Mesothelial cell of epicardium (in vitro differentiated cells): ENCODE measurements at places on chromosomes 12 and 14.

GRCh38 chr14:103137689-103138300 is 14.5 kb downstream of the TNFAIP2 start:
- DNase-seq, result no peak

DNA sequence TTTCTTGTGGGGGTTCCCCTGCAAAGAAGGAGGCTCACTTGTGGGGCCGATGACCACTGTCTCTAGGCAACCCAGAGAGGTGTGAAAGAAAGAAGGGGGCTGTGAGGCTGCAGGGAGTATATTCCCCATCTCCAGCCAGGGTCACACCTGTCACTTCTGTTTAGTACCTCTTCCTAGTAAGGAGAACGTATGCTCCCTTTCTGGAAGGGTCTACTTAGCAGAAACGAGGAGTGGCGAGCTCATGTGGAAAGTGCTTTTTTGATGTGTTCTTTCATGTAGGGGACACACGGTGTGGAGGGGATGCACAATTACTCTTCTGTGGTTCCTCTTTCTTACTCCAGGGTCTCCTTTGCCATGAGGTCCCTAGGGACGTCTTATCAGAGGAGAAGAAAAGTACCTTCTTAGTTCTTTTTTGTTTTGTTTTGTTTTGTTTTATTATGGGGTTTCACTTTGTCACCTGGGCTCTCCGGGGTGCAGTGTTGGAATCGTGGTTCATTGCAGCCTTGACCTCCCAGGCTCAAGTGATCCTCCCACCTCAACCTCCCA is 58.3 kb downstream of the PRKCH start:
- DNase-seq, result no peak

DNA sequence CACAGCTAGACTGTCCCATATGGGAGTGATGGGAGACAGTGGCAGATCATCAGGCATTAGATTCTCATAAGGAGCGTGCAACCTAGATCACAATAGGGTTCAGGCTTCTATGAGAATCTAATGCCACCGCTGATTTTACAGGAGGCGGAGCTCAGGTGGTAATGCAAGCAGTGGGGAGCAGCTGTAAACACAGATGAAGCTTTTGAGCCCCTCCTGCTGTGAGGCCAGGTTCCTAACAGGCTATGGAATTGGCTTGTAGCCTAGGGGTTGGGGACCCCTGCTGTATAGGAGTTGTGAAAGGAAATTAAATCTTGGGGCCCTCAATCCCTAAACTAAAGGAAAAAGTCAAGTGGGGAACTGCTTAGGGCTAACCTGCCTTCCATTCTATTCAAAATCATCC is 29.6 kb downstream of the ADIPOR2 start:
- DNase-seq, result no peak

- DNase-seq, result no peak
Observed at GRCh38 chr14:28308734-28309133, 457.9 kb upstream of the FOXG1 start.

DNA sequence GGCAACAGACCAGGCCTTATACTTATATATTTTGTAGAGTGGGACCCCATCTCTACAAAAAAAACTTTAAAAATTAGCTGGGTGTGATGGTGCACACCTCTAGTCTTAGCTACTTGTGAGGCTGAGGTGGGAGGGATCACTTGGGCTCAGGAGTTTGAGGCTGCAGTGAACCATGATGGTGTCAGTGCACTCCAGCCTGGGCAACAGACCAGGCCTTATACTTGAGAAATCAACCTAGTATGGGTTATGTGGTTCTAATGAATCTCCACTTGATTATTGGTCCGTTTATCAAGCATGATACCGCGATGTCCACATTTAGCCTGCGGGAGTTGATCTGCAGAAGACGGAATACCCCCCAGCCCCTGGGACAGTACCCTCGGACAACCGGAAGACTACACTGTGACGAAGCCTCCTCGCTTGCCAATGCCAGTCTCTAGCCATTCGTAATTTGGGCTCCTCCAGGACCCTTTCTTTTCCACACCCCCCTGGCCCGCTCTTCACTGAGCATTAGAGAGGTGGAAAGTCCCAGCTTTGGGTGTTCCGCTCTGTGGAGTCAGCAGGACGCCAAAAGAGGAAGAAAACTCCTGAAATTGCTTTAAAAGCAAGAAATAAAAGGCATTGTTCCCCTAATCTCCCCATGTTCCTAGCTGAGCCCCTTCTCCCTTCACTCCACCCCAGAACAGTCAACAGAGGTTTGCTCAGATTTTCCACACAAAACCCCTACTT is 19.4 kb downstream of the LTBP2 start:
- no peak for DNase-seq

DNA sequence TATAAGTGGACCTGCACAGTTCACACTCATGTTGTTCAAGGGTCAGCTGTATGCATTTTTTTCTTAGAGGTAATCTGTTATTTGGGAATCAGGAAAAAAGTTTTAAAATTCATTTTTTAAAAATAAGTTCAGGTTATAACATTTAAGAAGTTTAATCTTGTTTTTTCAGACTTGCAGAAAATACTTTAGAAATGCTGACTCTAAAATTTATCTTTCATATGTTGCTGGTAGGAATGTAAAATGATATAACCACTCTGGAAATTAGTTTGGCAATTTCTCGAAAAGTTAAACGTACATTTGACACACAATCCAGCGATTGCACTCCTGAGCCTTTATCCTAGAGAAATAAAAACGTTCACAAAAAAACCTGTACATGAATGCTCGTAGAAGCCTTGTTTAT is 4.7 kb downstream of the VRK1 start:
- no peak for DNase-seq

DNA sequence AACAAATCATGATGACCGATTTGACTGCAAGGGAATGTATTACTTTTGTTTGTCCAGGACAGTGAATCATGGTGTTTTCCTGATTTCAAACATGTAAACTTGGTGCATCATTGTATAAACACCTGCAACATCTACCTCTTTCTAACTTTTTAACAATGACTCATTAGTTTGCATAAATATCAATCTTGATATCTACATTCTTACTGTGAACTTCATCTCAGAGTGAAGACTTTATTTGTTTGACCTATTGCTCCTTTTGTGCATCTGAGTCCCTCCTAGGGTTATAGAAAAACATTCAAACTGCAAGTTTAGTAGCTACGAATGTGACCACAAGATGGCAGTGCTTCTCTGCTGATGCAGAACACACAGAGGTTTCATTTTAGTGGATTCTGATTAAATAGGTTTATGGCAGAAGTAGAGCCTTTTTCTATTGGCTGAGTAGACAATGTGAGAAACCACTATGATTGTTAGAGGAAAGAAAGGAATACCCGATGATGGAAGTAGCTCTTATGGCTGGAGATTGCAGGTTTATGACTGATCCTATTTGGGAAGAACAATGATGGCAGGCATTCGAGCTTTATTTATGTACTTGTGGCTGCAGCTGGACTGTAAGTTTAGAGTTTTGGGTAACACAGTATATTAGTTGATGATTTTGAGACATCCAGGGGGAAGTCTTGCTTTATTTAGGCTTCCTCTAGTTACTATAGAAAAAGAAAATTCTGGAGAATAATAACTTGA is 244.2 kb upstream of the OR4E1 start:
- no peak for DNase-seq

DNA sequence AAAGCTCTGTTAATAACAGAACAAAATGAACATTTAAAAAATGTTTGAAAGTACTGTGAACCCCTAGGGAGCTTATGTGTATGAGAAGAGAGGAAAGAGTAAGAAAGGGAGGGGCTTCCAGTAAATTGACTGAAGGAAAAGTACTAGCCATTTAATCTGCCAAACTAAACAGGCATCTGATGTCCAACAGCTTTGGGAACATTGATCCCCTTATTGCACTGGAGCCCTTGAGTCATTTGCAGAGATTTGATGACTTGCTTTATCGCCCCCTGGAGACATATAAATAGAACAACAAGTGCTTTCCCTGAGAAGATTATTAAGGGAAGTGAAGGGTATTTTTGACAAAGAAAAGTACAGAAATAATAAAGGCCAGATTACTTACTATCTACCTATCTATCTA is 319.3 kb upstream of the NOVA1 start:
- DNase-seq, result no peak

DNA sequence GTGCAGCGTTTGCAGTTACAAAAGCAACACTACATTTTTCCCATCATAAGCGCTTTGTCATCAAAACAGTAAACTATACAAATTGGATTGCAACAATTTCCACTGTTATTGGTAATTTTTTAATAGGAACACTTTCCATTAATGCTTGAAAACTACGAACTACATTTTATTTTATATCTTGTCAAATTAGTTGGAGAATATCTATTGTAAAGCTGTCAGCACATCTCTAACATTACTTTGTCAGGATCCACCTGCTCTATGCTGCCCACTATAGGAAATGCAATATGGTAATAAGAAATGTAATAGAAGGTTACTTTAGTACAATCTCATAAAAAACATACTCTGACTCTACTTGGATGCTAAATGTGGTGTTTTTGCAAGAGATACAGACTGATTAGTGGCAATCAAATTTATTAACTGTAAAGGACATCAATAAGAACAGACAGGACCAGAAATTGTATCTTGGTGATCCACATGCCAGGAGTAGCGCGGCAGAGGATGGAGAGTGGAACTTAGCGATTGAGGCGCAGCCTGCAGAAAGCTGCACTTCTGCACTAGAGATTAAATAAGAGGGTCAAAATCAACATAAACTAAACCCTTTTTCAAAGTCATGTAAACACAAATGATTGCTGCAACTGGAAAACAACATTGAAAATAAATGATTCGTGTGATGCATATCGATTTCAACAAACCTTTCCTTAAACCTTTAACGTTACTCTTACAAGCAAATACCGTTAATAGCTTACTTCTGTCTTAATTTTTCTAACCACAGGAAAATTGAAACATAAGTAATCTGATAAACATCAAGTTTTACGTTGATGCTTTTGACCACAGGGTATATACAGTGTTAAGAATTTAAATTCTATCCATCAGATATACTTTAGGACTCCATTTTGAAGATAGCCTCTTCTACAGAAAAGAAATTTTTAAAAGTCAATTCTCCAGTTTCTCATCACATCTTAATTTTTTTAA is 3.6 kb upstream of the ARID2 start:
- DNase-seq, result no peak

GRCh38 chr12:15562263-15562662 is 226.9 kb downstream of the EPS8 start:
- DNase-seq, result no peak

GRCh38 chr14:20623798-20624197 is 17.7 kb downstream of the OR6S1 start:
- DNase-seq, result no peak

- DNase-seq, result no peak
Observed at GRCh38 chr12:29073631-29074239, 75.3 kb upstream of the FAR2 start.

GRCh38 chr12:115802767-115803166 is 474.7 kb downstream of the MED13L start:
- no peak for DNase-seq

DNA sequence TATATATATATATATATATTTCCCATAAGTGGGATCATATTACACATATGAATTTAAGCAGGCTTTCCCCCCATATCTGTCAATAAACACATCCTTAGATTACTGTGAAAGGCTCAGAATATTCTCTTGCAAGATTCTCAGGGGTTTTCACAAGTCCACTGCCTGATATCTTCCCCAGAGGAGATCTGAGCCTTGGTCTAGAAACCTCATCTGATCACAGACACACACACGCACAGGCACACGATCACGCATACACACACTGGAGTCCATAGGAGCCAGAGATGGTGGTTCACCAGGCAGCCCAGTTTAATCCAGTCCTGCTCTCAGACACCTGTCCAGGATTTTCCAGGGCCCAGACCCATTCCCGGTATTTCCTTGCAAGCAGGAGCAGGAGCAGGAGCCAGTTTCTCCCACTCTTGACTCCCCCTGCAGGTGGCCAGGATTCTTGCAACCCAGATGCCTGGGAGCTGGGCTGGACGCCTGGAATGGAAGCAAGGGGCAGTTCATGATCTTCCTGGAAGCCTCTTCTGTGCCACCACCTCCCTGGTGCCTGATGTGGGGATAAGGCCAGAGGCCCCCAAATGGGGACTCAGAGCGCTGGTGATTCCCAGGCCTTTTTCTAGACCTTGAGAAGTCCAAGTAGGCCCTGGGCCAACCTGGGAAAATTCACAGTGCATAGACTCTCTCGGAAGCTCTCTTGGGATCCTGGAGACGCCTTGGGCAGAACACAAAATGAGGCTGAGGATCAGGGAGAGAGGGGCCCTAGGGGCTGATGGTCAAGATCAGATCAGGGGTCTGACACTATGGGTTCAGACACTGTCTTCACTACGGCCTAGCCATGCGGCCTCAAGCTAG is 16.5 kb upstream of the KRT78 start:
- peak; percentile 84 for DNase-seq

- DNase-seq, result peak; percentile 79
Observed at GRCh38 chr12:6285063-6285477, 25.4 kb upstream of the PLEKHG6 start.

DNA sequence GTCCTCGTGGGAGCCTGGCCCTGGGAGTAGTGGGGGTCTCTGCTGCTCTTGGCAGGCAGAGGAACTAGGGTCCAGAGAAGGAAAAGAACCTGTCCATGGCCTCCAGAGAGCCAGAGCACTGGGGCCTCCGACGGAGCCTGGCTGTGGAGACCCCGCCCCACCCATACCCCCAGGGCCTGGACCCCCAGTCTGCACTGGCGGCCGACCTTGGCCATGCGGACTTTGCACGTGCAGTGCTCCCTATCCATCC is 1.1 kb downstream of the BEGAIN start:
- no peak for DNase-seq

- no peak for DNase-seq
Observed at GRCh38 chr12:30795410-30796312, 40.9 kb upstream of the CAPRIN2 start.

- DNase-seq, result no peak
Observed at GRCh38 chr14:93895023-93895604, 32.0 kb upstream of the FAM181A start.
